ENCODE measurements at places on chromosomes 6 and 20.

GRCh38 chr6:20840675-20841074, 306.4 kb downstream of the CDKAL1 start:
- peak; percentile 5 for DNase-seq

DNA sequence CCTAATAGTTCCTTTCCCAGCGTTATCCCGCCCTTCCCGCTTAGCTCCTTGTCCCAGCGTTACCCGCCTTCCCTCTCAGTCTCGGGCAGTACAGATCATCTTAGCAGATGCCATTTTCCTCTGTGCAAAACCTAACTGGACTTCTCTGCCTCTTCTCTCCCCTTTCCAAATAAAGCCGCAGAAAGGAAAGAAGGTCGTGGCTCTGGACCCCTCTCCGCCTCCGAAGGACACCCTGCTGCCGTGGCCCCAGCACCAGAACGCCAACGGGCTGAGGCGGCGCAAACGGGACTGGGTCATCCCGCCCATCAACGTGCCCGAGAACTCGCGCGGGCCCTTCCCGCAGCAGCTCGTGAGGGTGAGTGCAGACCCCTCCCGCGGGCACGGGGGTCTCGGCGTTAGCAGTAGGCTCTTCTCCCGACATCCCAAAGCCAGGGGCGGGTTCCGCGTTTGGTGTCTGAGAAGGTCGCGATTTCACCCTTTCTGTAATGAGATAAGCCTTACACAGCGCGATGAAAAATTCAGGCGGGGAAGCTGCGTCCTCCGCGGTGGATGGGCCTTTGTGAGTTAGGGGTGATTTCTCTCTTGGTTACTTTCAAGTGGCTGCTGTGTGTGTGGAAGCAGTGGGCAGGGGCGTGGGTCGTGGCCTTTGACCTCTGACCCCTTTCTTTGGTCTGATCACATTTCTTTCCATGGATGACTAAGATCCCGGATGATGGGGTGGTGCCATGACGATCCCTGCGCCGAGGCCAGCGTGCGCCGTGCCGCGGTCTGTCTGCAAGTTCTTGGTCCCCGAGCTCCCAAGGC, 292.7 kb downstream of the TAF4 start:
- DNase-seq: no peak

DNA sequence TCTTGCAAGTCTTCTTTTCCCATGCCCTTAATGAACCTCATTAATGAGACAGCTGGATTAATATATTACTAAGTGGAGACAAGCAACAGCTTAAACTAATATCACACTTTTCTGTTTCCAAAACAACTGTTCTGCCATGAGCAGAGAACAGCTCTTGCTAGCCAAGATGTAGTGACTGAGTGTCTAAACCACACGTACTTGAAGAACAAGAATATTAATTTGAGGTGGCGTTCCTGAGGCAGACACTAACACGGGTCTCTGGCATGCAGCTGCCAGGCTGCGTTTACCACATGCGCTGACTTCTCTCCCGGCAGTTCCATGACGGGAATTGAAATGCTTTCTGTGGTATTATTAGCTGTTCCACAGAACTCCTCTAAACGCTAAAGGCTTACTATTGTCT, 80.6 kb downstream of the FNDC1 start:
- no peak for DNase-seq

DNA sequence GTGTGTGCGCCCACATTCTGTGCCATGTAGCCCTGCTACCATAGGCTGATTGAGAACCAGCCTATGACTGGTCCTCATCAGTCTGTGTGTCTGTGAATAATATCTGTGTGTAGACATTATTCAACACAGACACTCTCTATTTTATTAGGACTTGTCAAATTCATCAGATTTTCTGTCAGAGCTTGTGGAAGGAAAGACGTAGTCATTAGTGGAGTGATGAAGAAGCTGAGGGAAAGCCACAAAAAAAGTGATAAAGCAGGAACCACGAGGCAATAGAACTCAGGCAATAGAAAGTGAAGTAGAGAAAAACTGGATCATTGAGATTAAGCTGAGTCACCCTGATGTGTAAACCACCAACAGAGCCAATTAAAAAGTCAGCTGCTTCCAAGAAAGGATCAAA, 122.2 kb upstream of the MARCKS start:
- DNase-seq: peak; percentile 0

DNA sequence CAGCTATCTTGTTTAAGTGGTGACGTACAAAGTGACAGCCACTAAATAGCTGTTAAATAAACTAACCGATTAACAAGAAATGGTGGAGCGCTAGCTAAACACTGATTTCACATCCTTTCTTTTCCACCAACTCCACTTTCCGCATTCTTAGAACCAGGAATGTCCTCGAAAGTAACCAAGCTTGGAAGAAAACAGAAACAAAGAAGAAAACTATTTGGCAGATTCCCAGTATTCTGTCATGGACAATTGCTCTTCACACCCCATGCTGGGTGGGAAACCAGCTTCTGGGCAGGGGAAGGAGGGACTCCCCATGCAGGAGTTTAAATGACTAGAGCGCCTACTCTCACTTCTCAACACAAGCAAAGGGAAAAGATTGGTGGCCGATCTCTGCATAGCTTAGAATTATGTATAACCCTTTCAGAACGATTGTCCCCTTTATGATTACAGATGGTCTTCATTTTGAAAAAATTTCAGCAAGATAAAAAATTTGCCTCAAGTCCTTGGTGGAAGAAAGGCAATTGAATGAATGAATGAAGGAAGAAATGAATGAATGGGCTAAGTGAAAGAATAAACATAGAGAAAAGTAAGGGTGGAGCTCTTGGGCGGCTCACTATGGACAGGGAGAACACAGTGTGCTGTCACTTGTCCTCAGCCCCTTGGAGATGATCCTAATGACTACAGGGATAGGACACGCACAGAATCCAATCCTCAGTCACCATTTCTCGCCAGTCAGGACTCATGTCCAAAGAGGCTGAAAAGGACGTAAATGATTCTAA, 148.7 kb upstream of the NEDD9 start:
- DNase-seq: no peak

DNA sequence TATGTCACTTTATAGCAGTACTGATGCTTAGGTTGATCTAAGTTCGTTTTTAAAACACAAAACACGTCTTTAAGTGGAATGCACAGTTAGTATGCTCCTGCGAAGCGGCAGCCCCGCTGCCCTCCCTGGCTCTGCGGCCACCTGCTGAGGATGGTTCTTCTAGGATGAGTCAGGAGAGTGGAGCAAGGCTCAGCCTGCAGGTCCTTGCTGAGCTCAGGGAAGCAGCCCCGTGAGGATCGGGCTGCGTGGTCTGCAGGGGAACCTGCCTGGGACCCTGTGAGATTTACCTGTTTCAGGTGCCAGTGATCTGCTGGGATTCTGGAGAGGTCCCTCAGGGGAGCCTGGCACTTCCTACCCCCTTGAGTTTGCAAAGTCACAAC, 57.5 kb downstream of the SYNJ2 start:
- no peak for DNase-seq

- DNase-seq: no peak
Observed at GRCh38 chr20:31708736-31709534, 13.7 kb downstream of the BCL2L1 start.

DNA sequence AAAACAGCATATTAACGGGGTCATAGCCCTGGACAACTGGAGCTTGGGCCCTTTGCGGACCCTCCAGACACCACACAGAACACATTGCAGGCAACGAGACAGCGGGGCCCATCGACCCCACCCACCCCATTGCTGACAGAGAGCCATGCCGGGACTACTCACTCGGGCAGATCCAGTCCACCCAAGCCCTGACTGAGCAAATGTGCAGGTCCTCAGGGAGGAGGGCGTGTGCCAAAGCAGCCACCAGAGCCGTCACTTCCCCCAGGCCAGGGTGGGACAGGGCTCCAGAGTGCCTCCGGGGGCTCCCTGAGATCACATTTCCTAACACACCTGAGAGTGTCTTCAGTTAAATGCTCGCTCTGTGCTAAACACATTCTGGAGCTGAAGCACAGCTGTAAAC, 114.9 kb downstream of the CDH4 start:
- DNase-seq: no peak

GRCh38 chr20:57396212-57396983, 5.2 kb downstream of the RBM38 start:
- DNase-seq: no peak

DNA sequence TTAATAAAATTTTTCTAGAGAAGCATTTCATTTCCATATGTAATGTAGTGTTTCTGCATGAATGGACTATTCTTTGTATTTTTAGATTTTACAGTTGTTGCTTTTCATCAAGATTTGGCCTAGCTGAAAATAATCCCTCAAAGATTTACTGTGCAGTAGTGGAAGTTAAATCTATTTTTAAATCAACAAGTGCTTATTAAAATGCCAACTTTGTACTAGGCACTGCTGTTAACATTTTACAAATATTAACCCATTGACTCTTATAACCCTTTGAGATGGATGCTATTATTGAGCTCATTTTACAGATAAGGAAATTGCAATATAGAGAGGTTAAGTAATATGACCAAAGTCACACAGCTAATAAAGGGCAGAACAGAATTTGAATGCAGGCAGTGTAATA, 274.5 kb downstream of the NKAIN2 start:
- DNase-seq: no peak

- DNase-seq: no peak
Observed at GRCh38 chr20:21234324-21234723, 68.8 kb upstream of the XRN2 start.

GRCh38 chr20:63402181-63402859, 41.2 kb upstream of the CHRNA4 start:
- no peak for DNase-seq

GRCh38 chr6:75206576-75207342, 906 bp upstream of the COL12A1 start:
- no peak for DNase-seq

DNA sequence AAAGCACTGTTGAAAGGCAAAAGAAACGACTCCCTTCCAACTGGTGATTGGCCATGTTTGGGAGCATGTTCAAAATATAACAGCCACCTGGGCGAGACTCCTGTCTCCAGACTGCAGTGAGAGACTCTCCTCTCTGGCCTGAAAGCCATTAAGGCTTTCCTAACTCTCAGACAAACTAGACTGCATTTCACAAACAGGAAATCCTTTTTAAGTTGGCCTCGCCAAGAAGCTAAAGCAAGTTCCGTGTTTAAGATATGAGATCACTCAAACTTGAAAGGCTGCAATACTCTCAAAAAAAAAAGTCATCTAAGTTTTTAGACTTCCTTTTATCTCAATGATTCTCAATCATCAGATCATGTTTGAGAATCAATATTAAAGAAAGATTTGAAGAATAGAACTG, 117.0 kb downstream of the TFAP2A start:
- no peak for DNase-seq

DNA sequence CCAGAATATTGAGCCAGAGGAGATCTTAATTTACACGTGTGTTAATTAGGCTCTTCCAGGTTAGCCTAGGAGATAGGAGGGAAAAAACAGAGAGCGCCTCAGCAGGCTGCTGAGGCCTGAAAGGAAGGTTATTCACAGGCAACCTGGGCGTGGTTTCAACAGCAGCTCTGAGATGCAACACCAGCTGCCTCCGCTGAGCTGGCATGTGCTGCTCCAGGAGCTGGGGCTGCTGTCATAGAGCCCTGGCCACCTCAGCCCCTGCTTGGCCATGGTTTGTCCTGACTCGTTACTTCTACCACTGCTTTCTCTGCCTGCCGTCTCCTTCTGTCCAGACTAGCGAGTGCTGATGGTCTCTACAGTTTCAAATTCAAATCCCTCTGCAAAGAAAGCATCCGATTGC, 32.4 kb upstream of the RPP40 start:
- no peak for DNase-seq

- DNase-seq: no peak
Observed at GRCh38 chr6:128167552-128167951, 266.7 kb upstream of the THEMIS start.

- peak; percentile 57 for DNase-seq
Observed at GRCh38 chr6:142945446-142946180, 637 bp upstream of the HIVEP2 start.

GRCh38 chr6:25010176-25010575, 74.4 kb upstream of the RIPOR2 start:
- DNase-seq: no peak

DNA sequence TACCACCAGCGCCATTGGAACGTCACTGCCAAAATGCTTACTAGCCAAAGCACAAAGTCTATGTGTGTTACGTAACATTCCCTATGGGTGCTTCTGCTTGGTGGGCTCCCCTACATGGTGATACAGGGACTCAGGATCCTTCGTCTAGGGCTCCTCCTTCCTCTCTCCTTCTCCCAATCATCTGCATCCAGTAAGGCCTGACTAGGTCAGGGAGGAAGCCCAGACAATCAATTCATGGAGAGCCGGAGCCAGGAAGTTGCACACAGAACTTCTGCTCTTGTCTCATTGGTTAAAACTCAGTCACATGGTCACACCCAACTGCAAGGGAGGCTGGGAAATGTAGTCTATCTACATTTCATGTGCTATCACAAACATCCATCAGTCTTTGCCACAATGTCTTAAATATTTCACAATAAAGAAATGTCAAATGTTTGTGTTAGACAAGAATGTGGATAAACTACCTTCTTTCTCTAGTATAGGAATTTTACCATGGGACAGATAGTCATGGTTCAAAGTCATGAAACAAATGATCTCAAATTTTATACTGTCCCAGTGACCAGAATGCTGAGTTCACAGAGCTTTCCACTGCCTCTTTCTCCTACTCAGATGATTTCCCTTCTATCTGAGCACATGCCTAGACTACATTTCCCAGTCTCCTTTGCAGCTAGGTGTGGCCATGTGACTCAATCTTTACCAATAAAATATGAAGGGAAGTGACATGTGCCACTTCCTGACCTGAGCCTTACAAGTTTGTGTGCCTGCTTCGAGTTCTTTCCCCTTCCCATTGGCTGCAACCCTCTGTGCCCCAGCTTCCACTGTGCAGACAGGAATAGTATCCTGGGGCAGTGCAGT, 9.3 kb upstream of the KCNK15 start:
- DNase-seq: peak; percentile 67

DNA sequence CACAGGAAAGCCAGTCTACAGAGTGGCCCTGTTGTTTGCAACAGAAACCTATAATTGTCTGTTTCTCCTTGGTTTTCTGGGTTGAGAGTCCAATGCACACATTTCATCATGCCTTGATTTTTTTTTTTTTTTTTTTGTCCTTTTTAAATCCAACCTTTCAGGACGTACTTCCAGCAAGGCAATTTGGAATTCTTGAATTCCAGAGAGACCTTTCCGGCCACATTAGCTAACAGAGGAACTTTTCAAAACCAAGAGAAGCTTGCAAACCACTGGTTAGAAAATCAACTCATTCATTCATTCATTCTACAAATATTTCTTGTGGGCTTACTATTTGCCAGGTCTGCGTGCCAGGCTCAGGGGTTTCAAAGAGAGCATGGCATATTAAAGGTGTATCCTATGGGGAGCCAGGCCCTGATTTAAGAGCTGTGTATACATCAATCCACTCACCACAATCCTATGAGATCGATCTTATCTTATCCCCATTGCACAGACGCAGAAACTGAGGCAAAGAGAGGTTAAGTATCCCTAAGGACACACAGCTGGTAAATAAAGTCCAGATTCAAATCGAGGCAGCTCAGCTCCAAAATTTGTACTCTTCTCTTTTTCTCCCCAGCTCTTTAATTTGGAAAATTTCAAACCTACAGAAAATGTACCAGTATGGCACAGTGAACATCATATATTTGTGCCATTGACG, 43.0 kb downstream of the EYA2 start:
- no peak for DNase-seq

Data from activated CD4-positive, alpha-beta T cell treated with anti-CD3 and anti-CD28 coated beads, Interleukin-10, Interleukin-2, amounts not matched to agents 100 ng/mL and 50 ng/mL, durations not matched to agents 16 hours and 8 hours (primary cell).